ENCODE measurements at places on chromosomes 5 and 9.
A peak's percentile ranks its signal among the peaks of the same experiment; 100 is the strongest.

DNA sequence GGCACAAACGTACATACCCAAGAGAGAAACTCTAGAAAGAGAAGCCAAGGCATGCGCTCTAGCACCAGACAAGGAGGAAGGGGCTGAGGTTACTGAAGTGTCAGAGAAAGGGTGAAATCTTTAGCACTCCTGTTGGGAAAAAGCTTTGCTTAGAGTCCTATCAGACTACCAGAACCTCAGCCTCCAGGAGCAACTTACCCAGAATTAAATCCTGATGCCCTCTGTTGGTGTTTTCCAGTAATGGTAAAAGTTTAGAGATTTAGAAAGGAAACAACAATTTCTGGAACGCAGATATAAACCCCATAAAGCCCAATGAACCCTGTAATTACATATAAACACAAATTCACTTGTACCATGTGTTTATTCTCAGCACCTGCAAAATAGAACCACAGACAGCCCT is 33.2 kb upstream of the ASTN2 start:
- DNase-seq = no peak

DNA sequence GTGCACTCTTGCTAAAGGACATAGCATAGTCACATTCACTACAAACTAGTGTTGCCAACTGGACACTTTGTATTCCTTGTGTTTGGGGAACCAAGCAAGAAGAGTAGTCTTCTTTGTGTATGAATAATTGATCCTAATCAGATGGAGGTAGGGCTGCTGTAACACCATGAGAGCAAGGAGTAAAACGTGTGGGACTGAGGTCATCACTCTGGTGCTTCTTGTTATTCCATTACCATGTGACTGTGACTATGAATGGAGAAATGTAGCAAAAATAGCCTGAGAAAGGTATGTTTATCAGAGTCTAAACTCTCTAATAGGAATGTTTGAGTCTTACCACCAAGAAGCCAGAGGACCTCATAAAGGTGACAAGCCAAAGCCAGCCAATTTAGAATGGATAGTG is 966.9 kb downstream of the TAF11L14 start:
- DNase-seq = no peak

DNA sequence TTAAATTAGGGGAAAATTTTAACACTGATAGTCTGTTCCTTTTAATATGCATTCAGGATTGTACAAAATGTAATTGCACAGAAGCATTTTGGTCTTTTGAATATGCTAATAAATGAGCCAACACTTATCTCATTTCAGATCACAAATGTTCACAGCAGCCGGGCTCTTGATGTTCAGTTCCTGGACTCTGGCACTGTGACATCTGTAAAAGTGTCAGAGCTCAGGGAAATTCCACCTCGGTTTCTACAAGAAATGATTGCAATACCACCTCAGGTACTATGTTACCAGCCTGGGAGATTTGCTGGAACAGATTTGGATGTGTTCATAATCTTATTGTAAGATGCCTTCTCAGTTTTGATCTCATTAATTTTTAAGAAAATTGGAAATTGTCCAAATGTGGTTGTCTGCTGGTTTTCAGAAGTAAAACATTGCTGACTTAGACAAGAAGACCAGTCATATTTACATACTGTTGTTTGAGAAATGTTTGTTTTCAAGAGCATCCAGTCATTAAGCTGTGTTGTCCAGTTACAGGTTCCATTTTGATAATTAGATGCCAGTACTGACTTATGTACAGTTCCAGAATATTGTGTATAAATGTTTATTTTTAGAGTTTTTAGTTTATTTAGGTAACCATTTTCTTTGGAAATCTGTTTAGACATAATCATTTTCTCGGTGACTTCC is 23.0 kb upstream of the TMOD1 start:
- no peak for DNase-seq

GRCh38 chr5:127564002-127564769 is 46.7 kb downstream of the PRRC1 start:
- peak; percentile 29 for DNase-seq

DNA sequence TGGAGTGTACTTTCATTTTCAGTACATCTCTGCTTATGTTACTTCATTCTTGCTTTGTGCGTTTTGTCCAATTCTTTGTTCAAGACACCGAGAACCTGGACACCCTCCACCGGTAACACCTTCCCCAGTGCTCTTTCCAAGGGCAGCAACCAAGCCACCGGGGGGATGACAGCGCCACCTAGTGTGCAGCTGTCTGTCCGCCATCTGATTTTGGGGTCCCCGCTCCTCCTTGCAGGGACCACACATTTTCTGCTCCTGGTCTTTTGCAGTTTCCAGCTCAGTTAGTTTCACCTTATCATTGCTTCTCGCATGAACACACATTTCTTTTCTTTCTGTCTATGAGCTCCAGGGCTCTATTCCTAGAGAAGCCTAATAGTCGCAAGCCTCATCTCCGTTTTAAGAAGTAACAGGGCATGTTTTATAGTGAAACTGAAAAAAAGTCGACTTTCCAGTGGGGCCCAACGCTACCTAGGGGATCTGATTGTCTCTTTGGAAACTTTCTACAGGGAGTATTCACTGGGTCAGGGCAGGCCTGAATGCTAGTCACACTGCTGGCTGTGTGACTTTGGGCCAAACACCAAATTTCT is 152.1 kb downstream of the FSTL4 start:
- DNase-seq = peak; percentile 79

- DNase-seq = no peak
These were observed 90.1 kb upstream of the RASEF start for GRCh38 chr9:83153030-83153429.

DNA sequence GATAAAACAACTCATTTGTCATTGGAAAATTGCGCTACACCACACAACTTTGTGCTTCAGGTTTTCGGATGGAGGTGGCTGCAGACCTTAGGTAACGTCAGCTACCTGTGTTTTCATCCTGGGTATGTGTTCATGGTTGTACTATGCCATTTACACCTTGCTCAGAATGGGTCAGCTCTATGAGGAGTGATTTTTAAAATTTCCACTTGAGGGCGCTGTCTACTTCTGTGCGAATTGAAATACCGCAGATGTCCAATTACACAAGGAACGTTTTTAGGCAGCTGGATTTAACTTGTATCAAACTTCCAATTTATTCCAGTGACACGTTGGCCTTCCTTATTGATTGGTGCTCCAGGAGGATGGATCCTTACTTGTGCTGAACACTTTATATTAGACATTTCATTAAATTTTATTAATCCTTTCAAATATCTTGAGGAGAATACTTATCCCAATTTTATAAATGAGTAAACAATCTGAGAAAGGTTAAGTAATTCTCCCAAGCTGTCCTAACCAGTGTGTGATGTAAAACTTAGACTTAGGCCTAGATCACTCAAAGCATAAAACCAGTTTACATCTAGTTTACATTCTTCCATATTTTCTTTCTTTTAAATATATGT is 23.4 kb downstream of the DMRTA1 start:
- no peak for DNase-seq

GRCh38 chr5:179166886-179167841 is 107.0 kb downstream of the ZNF354C start:
- peak; percentile 94 for DNase-seq

DNA sequence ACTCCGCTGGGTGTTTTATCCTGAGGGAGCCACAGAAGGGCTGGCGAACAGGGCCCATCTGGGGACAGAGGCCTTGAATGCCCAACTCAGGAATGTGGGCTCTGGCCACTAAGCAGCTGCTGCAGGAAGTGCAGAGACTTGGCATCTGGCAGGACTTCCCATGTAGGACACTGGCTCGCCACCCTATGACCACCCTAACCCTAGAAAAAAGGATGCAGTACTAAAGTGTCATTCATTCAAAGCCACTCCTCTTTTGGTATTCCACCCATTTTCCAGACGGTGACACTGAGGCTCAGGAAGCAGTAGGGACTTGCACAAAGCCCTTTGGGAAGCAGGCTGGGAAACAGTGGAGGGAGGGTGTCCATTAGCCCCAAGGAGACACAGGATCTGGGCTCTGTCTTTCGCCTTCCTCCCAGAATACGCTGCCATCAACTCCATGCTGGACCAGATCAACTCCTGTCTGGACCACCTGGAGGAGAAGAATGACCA is 3.0 kb downstream of the BBLN start:
- DNase-seq = no peak

DNA sequence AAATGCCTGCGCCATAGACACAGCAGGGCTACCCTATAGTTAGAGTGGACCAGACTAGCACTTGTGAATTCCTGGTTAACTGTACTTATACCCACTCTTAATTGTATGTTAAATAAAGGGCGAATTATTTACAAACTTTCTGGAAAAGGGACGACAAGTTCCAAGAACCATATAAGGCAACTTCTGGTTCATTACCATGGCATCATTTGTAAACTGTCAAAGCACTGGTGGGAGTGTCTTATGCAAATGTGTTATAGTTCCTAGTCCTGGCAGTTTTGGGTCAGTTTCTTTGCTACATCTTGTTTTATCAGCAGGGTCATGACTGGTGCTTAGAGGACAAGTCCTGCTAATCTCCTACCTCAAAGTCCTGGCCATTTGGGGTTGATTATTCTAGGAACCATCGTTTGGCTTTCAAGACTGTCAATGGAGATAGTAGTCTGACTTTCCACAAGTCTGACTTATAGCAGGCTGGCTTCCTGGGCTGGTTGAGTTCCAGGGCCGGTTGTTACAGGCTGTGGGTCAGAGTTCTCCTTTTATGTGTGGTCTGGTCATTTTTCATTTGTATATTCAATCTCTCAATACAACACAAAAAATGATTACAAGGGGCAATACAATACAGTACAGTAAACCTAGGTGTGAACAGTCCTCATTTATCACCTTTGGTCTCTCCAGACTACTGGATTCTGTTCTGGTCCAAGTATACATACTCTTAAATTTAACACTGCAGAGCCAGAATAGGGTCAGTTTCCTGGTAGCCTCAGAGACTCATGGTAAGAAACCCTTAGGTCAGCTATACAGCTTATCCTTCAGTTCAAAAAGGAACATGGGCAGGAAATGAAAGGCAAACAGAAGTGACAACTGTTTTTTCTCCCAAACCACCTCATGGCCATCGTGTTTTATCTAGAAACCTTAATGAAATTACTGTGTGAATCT is 8.3 kb upstream of the CFAP95 start:
- DNase-seq = peak; percentile 55

GRCh38 chr9:29044959-29045358 is 1471.7 kb upstream of the C9orf72 start:
- DNase-seq = no peak

DNA sequence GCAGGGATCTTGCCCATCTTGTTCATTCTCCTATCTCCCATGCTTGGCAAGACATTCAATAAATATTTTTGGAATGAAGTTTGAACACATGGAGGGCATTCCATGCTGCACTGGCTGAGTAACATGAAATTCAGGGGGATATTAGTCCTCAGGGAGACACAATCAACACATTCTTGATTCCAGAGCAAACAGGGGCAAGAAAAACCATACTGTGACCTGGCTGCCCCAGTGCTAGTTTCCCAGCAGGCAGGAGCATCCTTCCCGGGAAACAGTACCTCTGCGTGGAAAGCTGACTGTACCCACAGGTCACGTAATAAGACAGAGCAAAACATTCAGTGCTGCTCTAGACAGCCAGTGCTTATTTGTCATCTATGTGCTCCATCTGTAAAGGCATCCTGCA is 66.3 kb upstream of the SPOCK1 start:
- no peak for DNase-seq

GRCh38 chr5:140118302-140118936 is 4.5 kb downstream of the PURA start:
- no peak for DNase-seq

- DNase-seq = no peak
These were observed 1.8 kb downstream of the TRIM7 start for GRCh38 chr5:181203093-181203711.

DNA sequence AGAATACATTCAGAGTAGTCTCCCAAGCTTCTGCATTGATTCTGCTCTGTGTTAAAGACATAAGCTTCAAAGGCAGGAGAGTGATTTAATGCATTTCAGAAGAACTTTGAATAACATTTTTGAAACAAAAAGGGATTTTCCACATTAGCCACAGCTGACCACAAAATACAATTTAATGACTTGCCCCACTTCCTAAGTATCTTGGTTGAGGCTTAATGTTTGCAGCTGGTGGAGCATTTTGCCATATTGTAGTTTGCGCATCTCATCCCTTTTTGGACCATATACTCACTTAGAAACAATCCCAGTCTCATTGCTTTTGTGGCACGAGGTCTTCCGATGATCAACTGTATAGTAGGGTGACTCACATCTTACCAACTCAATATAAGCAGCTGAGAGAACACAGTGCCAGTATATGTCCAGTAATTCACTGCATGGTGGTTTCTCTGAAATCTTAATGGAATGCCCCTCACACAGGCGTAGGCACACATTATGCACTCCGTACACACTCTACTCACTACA is 455.8 kb upstream of the PTGER4 start:
- no peak for DNase-seq

GRCh38 chr5:54146916-54147315 is 163.5 kb downstream of the ARL15 start:
- no peak for DNase-seq

DNA sequence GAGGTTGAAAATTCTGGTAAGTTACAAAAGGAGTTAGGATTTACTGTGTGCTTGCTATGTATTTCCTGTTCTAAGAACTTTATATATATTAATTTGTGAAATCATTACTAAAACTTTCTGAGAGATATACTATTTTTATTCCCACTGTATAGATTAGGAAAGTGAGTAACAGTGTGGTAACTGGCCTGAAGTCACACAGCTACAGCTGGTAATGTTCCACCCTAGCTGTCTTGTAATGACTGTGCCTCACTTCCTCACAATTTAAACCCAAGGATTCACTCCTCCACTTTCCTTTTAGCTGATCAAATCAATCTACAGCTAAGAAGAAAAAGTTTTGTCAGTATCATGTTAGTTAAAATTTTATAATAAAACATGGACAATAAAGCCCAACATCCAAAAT is 278.8 kb downstream of the GAS1 start:
- DNase-seq = no peak

DNA sequence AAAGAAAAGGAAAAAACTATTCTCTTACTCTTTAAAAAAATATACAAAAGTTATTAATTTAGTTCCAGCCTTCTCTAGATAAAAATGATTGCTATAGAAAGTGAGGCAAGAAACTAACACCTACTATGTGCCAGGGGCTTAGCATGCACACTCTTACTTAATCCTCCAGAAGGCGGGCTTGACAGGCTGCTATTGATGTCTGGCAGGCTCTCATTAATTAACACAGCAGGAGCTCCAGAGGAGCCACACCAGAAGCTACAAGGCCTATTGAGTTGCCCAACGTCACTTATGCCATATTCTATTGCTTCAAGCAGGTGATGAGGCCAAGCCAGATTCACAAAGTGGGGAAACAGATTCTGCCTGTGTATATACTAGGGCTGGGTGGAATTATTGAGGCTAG is 54.6 kb upstream of the CLINT1 start:
- DNase-seq = no peak

DNA sequence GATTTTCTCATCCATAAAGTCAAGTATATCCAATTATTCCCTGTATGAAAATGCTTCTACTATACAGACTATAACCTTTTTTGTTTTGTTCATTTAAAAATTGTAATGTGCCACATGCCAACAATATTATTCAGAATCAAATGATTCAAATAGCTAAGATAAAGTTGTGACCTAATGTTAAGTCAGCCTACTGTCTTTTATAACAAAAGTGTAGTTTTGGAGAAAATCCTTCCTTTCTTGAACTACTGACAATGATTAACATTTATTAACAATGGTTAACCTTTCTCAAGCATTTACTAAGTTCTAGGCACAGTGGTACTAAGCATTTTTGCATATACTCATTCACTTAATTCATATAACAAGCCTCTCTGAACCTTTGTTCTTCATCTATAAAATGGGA is 25.0 kb downstream of the CSF2 start:
- no peak for DNase-seq

GRCh38 chr9:86867804-86868313 is 79.4 kb downstream of the GAS1 start:
- DNase-seq = no peak

- DNase-seq = peak; percentile 70
These were observed 1.7 kb upstream of the SLIT3 start for GRCh38 chr5:169302491-169303118.

Measured in K562 (cell line).